ENCODE measurements at places on chromosomes 2 and 18.

- DNase-seq = no peak
Measured at GRCh38 chr2:174551697-174552096, 45.9 kb downstream of the WIPF1 start.

DNA sequence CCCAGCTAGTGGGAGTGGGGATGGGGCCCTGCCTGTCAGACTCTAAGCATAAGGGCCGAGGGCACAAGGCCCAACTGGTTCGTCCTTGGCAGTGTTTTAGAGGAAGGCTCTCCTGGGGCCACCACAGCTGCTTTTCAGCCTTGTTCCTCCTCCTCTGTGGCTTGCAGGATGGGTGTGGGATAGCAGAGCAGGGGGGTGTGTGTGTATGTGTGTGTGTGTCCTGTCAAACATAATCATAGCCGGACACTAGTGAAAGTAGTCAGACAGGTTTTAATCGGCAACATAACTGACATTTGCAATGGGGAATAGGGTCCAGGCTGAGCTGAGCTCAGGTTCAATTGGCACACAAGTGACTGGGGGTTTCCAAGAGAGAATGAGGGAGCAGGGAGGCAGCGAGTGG is 114.2 kb downstream of the SEPTIN10 start:
- DNase-seq = no peak

GRCh38 chr2:237639052-237639835 is 11.9 kb downstream of the LRRFIP1 start:
- DNase-seq = no peak

GRCh38 chr2:134120406-134120732 is 133.5 kb upstream of the MGAT5 start:
- no peak for DNase-seq

- DNase-seq = no peak
Measured at GRCh38 chr2:70796262-70796661, 5.8 kb upstream of the FIGLA start.

GRCh38 chr18:11883153-11883552 is 25.0 kb downstream of the MPPE1 start:
- DNase-seq = no peak

DNA sequence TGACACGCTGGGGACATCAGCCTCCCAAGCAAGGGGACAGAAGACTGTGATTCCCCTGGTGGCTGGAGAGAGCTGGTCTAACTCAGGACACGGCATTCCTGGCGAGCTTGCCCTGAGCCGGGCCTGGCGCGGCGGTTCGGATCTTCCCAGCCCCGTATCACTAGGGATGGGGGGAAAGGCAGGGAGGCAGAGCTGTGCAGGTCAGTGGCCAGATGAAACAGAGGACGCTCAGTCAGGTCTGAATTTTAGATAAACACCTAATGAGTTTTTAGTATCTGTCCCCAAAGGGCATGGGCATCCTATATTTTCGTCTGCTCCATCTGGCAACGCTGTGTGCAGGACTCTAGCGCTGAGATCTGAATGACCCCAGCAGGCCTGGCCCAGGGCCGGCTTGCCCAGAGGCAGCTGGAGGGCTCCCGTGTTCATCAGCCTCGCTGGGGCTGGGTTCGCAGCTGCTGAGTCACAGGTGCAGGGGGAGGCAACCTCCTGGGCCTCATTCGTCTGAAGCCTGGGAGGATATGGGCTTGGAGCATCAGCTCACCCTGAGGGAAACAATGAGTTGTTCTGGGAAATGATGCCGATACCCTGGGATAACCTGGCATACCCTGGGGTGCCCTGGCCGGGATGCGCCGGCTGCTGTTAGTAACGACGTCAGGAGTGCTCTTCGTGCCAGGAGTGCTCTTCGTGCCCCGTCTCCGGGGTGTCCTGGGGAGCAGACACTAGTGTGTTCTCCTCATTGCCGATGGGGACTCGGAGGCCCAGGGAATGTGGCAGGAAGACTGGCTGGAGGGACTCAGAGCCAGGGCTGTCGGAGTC is 48.1 kb upstream of the HPCAL1 start:
- no peak for DNase-seq

DNA sequence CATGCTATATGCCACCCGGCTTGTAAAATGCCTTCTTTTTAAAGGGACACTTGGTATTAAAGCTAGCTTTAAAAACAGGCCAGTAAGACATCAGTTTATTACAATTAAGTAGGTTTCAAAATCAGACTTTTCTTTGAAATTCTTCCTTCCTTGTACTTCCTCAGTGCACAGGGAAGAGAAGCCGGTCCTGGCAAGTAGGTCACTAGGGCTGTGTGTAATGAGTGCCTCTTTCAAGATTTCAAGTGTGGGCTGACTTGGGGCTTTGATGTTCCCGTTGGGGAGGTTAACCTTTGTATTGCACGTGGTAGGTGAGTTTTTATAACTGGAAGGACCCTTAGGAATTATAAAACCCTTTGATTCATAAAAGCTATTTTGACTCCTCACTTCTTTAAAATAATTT is 566.4 kb upstream of the ID2 start:
- DNase-seq = no peak

DNA sequence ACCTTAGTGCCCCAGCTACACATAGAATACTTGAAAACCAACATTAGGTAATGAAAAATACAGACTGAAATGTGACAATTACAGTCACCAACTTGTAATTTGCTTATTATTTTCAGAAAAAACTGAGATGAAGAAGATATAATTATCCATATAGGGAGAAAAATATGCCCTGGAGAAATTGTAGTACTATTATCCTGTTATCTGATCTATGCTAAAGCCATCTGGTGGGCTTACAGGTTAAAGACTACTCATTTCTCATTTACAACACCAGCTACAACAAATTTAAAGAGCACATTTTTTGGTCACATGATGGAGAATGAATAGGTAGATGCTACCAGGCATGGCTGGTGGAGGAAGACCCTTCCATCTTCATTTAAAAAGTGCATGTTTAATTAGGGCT is 79.6 kb upstream of the NYAP2 start:
- no peak for DNase-seq

- no peak for DNase-seq
Measured at GRCh38 chr2:190943706-190944105, 63.1 kb downstream of the GLS start.

DNA sequence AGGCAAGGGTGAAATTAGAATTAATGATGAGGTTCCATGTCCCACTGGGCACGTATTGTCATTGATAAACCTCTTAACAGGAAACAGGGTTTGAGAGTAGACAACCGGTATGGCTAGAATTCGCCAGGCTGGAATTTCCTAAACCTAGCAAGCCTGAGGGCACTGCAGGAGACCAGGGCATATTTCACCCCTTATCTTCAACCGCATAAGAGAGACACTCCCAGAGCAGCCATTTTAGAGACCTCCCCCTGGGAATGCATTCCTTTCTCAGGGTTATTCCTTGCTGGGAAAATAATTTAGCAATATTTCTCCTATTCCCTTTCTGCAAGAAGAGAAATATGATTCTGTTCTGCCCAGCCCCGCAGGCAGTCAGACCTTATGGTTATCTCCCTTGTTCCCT is 334.6 kb upstream of the LYPD1 start:
- no peak for DNase-seq

- no peak for DNase-seq
Measured at GRCh38 chr2:190599073-190599472, 49.8 kb upstream of the NAB1 start.

DNA sequence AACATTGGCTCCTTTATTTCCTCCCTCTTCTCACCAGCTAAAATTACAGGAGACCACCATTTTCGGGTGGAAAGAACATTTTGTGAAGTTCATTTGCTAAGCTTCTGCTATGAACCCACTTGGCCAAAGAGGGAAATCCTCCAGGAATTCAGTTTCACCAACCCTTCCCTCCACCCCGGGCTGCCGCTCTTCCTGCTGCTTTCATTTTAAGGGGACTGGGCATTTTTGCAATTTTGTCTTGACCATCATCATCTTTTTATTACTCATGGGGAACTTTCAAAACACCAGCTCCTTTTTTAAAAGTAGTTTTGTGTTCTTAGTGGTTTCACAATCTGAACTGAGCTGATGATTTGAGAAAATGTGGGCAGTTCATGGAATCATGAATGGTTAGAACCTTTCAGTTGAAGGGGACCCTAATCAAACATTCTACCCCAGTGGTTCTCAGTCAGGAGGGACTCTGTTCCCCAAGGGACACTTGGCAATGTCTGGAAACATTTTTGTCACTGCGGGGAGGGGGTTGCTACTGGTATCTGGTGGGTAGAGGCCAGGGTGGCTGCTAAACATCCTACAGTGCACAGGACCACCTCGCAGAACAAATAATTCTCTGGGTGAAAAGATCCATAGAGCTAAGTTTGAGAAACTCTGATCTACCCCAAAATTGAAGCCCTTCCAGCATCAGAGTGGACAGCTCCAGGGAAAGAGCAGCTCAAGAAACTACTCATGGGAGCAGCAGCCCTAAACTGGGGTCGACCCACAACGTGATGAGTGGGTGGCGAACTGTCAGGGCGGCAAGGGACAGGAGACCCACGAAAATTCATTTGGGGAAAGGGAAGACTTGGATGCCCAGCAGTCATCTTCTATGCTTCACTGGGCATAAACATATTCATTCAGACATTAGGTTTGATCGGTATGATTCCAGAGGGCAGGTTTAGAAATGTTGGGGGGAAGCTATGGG is 92.9 kb downstream of the ACKR3 start:
- no peak for DNase-seq

DNA sequence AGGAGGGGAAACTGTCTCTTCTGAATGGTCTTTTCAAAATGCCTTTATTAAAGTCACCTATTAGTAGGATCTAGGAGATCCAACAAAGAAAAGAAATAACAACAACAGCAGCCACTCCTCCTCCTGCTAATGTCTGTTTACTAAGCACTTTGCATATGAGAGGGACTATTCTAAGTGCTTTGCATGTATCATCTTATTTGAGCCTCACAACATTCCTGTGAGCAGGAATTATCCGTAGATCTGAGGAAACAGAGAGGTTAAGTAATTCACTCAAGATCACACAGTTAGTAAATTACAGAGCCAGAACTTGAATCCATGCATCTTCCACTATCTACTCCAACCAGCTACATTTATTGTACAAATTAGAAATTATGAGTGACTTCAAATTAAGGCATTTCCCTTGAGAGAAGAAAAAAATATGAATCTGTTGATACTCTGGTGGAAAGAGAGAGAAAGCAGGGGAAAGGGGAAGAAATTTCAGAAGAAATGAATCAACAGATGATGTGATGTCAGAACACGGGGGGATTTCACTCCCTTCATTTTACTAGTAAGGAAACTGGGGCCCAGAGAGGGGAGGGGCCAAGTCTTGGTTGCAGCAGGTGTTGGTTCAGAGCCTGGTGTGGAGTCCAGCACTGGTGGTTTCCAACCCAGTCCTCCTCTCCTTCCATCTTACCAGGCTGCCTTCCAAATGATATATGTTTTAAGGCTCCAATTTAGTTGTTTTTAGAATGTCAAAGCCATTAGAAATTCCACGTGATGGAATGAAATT is 49.7 kb downstream of the TSN start:
- DNase-seq = no peak

DNA sequence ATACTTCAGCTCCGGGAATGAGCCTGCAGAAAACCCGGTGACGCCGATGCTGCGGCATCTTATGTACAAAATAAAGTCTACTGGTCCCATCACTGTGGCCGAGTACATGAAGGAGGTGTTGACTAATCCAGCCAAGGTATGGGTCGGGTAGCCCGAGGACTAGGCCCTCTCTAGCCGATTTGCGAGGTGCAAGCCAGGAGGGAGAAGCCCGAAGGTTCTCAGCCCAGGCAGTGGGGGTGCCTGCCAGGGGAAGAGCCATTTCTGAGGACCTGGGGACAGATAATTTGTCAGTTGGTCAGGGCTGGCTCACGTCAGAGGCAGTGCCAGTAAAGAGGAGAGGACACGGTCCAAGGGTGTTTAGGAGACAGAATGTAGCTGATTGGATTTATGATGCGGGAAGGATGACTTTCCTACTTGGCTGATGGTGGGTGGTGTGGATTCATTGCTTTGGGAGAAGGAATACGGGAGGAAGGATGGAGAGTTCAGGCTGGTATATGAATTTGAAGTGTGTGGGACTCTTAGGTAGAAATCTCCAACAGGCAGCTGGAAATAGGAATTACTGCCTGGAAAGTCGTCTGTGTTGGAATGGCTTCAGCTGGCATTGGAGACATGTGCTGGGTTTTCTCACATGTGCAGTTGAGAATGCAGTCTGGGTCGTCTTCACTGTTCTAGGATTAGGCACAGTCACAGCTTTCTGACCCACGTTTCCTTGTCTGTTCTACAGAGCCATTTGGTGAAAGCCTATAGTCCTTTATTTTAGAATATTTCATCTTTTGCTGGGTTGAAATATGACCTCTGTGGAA is 874 bp downstream of the NDUFAF7 start:
- no peak for DNase-seq

DNA sequence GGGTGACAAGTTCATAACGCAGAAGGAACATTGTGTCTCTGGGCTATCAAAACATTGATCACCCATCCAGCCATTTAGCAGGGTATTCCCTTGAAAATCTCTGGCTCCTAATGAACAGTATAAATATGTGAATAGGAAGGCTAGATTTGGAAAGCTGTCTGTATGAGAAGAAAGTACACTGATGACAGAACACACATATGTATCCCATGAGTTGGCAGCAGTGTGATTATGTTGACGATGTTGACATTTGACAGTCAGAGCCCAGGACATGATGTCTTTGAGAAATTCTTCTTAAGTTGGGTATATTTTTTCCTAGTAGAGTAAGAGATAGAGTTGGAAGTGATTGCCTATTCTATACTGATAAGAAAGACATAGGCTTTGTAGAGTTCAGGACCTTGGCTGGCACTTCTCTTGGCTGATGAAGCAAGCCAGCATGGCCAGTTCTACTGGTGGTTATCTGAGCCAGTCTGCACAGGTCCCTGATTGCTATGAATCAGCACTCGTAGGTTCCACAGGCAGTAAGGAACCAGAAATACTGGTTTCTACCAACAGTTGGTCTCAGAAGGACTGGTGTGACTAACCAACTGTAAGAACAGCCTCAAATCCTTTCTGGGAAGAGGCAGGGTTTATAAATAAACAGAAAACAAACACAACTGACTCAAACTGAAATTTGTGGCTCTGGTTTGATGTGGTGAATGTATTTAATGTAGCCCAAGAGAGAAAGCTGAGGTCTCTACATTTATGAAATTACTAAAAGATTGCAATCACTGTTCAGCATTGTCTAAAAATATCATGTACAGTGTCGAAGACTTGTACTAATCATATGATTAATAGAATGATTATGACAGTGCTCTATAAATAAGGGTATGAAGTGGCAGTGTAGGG is 43.9 kb upstream of the RAPH1 start:
- DNase-seq = no peak

DNA sequence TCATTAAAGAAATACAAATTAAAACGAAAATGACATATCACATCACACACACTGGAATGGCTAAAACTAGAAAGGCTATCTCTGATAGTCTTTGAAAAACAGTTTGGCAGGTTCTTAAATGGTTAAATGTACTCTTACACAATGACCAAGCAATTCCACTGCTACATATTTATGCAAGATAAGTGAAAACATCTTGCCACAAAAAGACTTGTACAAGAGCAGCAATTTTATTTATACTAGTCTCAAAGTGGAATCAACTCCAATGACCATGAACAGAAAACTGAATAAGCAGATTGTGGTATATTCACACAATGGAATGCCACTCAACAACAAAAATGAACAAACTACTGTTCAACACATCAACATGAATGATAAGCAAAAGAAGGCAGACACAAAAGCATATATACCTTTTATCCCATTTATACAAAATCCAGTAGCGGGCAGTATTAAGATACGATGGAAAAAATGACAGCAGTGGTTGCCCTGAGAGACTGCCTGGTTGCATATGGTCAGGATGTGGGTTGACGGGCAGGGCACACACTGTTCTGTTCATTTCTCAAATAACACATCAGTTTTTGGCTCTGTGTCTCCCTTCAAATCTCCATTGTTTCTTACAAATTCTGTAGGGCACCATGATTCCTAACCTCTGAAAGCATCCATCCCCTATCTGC is 25.4 kb downstream of the SP100 start:
- no peak for DNase-seq
